ENCODE measurements at places on chromosomes 7 and 10.

GRCh38 chr10:125041856-125042506 lies 100.1 kb downstream of the ZRANB1 start:
- no peak for DNase-seq

DNA sequence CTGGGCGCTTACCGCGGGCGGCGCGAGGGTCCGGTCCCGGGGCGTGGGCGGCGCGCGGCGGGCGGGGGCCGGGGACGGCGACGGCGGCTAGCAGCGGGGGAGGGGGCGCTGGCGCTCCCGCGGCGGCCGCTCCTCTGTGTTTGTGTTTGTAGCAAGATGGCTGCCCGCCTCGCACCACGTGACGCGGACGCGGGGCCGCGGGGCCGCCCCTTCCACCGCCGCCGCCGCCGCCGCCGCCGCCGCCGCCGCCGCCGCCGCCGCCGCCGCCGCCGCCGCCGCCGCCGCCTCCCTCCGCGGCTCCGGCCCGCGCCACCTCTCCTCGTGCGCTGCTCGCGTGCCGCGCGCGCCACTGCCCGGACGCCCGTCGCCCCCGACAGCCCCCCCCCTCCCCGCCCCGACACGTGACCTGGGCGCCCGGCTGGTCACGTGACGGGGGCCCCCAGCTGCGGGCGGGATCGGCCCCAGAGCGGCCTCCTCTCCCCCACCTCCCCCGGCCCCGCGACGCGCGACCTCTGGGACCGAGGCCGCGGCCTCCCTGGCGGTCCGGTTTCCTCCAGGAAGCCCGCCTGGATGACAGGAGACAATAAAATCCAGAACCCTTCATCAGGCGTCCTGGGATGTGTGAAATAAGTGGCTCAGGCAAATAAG lies at the start of gene GIGYF1:
Gene GIGYF1, minus strand, starts transcription at position 153 of the 648 bp plus-strand sequence. CDS start 6,012 bp downstream, outside the sequence.
- no peak for DNase-seq

- DNase-seq, result no peak
These were observed 103.6 kb downstream of the BTAF1 start for GRCh38 chr10:92027141-92027540.

- DNase-seq, result no peak
These were observed 13.4 kb downstream of the SGMS1 start for GRCh38 chr10:50610368-50610767.

DNA sequence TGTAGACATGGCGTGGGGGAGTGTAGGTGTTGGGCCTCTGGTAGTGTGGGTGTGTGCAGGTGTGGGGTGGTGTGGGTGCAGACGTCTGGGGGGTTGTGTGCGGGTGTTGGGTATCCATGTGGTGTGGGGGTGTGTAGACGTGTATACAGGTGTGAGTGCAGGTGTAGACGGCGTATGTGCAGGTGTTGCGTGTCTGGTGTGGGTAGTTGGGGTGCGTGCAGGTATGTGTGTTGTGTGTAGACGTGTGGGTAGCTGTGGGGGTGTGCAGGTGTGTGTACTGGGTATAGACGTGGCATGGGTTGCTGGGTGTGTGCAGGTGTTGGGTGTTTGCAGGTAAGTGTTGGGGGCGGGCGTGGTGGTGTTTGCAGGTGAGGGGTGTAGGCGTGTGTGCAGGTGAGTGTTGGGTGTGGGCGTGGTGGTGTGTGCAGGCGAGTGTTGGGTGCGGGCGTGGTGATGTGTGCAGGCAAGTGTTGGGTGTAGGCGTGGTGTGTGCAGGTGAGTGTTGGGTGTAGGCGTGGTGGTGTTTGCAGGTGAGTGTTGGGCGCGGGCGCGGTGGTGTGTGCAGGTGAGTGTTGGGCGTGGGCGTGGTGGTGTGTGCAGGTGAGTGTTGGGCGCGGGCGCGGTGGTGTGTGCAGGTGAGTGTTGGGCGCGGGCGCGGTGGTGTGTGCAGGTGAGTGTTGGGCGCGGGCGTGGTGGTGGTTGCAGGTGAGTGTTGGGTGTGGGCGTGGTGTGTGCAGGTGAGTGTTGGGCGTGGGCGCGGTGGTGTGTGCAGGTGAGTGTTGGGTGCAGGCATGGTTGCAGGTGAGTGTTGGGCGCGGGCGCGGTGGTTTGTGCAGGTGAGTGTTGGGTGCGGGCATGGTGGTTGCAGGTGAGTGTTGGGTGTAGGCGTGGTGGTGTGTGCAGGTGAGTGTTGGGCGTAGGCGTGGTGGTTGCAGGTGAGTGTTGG lies 16.6 kb downstream of the GET4 start:
- DNase-seq, result no peak

DNA sequence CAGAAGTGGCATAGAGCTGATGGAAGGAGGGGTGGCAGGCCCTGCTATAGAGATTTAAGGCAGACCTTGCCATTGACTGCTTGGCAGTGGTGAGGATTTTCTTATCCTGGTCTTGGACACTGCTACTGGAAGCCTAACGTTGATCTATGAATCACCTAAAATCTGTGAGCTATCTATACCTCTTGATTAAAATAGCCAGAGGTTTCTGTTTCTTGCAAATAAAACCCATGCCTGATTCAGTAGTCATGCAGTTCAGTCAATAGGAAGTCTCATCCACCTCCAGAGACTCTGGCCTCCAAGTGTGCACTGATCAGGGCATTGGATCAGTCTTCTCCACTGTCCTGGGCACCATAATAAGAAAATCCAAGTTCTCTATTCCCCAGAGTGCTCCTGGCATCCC lies 286.5 kb downstream of the PTEN start:
- no peak for DNase-seq

GRCh38 chr7:44145969-44146911 lies 5.1 kb upstream of the MYL7 start:
- DNase-seq, result no peak

- no peak for DNase-seq
These were observed 43.7 kb downstream of the OSBPL3 start for GRCh38 chr7:24936121-24936824.

Measured in chondrocyte (in vitro differentiated cells).